Activated naive CD4-positive, alpha-beta T cell (primary cell): ENCODE measurements at places on chromosomes 12 and 14.

DNA sequence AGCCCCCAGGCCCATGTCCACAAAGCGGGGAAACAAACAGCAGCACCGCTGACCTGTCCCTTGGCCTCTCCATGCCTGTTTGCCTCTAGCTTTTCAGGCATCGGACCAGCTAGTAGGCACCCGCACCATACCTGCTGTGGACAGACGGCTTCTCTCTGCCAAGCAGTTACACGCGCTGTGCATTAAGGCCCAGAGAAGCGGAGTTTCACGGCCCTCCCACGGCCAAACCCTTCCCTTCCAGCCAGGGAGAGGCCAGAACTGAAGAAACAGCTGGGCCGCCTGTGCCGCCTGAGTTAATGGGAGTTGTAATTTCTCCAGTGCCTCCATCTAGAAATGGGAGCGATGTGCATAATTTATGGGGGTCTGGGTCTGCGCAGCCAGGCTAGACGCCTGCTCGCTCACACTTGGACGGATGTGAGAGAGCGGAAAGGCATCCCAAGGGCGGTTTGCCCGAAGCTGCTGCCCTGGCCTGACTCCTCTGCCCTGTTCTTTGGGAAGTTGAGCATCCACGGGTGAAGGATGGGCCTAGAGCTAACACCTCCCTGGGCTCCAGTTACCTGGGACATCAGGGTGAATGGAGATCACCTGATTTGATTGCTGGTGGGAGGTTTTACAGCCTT, 89.7 kb upstream of the BCL11B start:
- DNase-seq = no peak

GRCh38 chr14:72708222-72708621, 185.7 kb downstream of the DPF3 start:
- no peak for DNase-seq

- DNase-seq = no peak
These were observed 296.3 kb upstream of the ATXN7L3B start for GRCh38 chr12:74241341-74241740.

- DNase-seq = no peak
These were observed 129.2 kb upstream of the USP15 start for GRCh38 chr12:62130834-62131552.

GRCh38 chr12:130982565-130983225, 29.0 kb downstream of the ADGRD1 start:
- no peak for DNase-seq

- DNase-seq = no peak
These were observed 48.7 kb downstream of the NEUROD4 start for GRCh38 chr12:55068416-55069010.

GRCh38 chr12:52534482-52534881, 14.3 kb upstream of the KRT5 start:
- no peak for DNase-seq

- DNase-seq = no peak
These were observed 43.6 kb downstream of the ETV6 start for GRCh38 chr12:11693067-11693466.

DNA sequence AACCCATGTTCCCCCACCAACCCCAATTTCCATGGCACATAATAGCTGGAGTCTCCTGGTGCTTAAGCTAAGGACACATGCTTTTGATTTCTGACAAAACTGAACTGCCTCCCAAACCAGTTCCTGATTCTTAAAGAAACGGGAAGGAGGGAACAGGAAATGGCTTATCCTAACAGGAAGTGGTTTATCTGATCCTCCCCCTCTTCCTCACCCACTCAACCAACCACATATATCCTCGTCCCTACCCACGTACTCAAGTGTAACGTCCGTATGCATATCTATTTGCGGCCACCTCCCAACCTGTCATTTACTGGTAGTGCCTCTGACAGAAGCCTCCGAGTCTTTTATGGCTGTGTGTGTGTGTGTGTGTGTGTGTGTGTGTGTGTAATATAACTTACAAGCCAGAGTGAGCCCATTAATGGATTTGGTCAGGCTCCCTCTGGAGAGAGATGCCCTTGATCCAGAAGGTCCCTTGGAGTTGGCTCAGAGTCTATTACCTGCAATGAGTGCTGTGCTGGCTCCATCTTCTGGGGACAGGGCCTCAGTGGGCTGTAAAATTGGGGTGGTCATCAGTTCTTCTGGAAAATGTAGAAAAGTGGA, 7.7 kb downstream of the DAZAP2 start:
- no peak for DNase-seq

DNA sequence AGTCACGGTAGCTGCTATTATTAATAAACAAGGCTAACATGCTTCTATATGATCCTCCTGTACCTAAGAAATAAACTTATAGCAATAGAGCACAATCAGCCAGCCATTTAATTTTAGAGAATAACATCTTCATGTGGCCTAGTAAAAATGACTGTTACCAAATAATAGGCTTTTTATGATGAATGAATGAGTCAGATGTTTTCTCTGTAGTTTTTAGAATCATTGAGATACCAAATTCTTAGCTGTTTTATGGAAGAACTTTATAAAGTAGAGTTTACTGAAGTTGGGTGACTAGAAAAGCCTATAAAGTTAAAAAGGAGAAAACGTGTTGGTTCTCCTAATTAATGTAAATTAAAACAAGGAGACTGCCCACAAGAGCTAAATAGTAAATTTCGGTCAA, 40.7 kb downstream of the WNK1 start:
- no peak for DNase-seq

- DNase-seq = no peak
These were observed 26.1 kb downstream of the KIF26A start for GRCh38 chr14:104164512-104164911.

DNA sequence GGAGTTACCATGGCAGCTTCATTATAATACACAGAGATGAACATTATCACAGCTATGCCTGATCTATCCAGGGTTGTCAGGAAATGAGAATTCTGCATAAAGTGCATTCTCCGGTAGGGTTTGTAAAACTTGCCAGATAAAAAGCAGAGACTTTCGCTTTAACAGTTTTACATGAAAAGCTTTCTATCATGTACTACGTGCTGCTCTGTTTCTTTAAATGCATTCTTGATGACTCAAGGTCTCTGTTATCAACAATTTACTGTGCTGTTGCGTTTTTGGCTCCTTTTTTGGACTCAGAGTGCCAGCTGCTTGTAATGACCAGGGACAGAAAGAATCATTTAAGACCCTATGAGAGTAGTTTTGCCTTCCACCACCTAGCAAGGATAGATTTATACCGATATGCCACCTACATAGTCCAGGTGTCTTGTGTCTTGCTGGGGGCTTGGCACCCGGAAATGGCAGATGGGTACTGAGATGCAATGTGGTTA, 371.2 kb downstream of the BTG1 start:
- DNase-seq = no peak

- DNase-seq = no peak
These were observed 10.2 kb upstream of the BHLHE41 start for GRCh38 chr12:26135010-26135420.

DNA sequence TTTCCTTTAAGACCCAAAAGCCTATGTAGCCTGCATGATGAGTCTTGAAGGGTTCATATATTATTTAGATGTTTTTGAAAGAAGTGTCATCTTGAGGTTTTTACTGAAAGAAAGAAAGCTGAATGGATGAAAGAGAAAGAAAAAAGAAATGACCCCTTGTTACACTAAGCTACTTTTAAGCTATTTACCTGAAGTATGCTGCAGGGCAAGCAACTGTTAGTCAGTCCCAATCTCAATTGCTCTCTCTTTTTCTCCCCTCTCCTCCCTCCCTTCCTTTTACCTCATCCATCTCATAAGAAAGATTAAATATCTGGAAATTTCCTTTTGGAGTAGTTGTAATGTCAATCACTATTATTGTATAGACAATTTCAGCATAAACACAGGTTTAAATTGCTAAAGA, 512.4 kb downstream of the TMTC2 start:
- DNase-seq = no peak

DNA sequence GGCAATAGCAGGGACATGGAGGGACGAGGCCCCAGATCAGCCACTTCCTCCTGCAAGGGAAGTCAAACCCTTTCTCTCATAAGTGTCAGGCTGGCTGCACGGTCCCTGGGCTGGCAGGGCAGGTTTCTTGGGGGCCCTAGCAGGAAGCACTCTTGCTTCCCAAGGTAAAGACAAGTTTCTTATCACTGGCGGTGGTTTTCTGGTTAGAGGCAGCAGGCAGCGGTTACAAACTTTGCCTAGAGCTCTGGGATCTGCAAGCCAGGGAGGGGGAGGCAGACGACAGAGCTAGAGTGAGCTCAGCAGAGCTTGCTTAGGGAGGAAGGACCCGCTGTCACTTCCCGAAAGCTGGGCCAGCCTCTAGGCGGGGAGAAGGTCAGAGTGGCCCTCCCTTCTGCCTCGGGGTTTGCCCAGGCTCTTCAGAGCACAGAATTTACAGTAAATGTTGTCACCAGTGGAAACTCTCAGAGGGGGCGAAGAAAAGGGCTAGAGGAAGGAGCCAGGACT, 20.4 kb downstream of the BATF start:
- DNase-seq = peak; percentile 33

DNA sequence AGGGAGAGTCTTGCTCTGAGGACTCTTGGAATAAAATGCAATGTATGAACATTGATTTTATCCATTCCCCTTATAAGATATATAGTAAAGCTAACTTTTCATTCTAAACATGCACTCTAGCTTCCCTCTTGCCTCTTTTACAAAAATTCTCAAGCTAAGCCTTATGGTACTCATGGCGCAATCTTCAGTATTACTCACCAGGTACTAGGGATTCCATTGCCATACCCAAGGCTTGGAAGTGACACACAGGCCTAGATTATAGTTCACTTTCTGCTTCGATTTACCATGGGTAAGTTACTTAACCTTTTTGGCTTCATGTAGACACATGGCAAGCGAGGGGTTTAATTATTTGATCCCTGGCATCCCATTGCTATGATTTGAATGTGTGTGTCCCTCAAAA, 331.5 kb downstream of the LRIG3 start:
- DNase-seq = no peak

GRCh38 chr12:116365114-116365513, 87.6 kb upstream of the MED13L start:
- DNase-seq = no peak

GRCh38 chr12:5335069-5335468, 96.8 kb upstream of the NTF3 start:
- no peak for DNase-seq

GRCh38 chr12:6626654-6627283, 9.0 kb downstream of the LPAR5 start:
- DNase-seq = no peak

GRCh38 chr14:87044807-87045206, 948.2 kb downstream of the GALC start:
- DNase-seq = no peak

- no peak for DNase-seq
These were observed 988.6 kb upstream of the TMEM132C start for GRCh38 chr12:127278351-127278750.

GRCh38 chr14:28831126-28831525, 64.5 kb downstream of the FOXG1 start:
- DNase-seq = no peak

GRCh38 chr14:91303091-91303923, 58.8 kb upstream of the GPR68 start:
- no peak for DNase-seq

DNA sequence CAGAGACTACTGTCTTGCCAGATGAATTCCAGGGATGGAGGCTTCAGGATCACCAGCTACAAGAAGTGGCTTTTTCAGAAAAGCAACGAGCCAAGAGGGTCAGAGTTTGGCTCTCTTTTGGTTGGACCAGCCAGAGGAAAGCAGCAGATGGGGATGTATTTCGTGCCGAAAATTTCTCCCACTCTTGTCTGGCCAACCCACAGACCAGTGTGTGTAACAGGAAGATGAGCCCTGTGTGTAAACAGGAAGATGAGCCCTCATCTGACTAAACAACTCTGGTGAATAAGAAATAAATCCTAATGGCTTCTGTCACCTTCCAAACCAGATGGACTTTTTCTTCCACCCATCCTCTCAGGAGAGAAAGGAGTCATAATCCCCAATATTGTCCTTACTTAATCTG, 13.1 kb downstream of the GPR68 start:
- DNase-seq = no peak

GRCh38 chr12:109771746-109772621, 58.4 kb downstream of the FAM222A start:
- DNase-seq = no peak

- no peak for DNase-seq
These were observed 194.3 kb downstream of the CPNE8 start for GRCh38 chr12:38711054-38711453.

- DNase-seq = no peak
These were observed 18.5 kb upstream of the AQP2 start for GRCh38 chr12:49932023-49932422.

- no peak for DNase-seq
These were observed 2.5 kb downstream of the SSPN start for GRCh38 chr12:26197832-26198231.

GRCh38 chr12:129532082-129532481, 371.7 kb downstream of the TMEM132D start:
- DNase-seq = no peak

GRCh38 chr12:49233842-49234526, 30.9 kb upstream of the TUBA1C start:
- DNase-seq = no peak

DNA sequence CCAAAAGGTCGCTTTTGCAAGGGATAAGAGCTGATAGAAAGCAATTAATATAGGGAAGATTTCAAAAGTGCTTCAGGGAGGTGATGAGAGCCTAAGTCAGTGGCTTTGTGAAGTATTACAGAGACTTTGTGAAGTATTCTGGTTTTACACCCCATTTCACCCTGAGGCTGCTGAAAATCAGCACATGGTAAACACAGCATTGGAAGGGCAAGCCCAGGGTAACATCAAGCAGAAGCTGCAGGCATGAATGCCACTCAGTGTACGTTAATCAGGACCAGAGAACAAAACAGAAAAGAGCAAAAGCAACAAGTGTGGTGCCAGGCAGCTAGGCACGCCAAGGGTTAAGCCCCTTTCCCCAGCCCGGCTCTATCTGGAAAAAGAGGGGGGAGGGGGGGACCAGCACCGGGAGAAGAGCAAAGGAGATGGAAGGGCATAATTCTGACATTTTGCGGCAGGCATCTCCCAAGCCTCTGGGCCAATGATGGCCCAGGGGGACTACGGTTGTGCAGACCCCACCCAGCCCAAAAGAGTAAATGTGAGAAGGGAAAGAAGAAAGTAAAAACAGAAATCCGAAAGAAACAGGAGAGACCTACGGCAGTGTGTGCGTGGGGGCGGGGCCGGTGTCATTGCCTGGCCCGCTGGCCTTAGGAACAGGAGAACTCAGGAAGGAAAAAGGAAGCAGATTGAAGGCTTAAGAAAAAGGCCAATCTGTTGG, 58.9 kb downstream of the DHRS2 start:
- DNase-seq = no peak

DNA sequence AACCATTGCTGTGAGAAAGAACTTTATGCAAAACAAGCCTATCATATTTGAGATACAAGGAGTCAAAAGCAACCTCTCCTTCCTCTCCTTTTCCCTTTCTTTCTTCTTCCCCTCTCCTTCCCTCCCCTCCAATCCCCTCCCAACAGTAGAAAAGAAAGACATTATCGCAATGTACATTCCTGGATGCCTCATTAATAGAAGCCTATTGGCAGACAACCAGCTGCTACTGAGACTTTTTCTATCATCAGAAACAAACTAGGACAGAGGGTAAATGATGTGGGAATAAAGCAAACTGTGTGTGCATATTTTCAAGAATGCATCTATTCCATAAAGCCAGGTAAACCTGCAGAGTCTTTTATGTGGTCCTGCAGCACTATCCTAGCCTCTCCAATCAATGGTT, 237.2 kb downstream of the ITPR2 start:
- DNase-seq = no peak
